ENCODE measurements at places on chromosomes 7 and 10.

DNA sequence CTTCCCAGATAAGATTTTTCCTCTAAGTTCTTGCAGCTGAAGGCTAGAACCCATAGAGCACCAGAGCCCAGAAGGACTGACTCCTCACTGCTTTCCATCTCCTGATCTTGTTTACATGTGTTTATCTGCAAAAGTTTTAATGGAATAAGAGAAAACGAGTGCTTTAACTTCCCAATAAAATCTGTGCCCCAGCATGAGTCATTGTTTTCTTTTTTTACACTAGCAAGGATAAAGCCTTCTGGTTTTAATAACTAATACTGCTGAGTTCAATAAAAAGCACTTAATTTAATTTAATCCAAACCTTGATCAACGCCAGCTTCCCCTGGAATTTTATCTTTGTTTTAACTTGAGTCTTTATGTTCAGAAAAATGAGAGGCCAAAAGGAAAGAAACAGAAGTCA lies 227.6 kb downstream of the HPSE2 start:
- DNase-seq = no peak

GRCh38 chr7:75604408-75604807 lies 112.3 kb downstream of the SPDYE5 start:
- no peak for DNase-seq

- no peak for DNase-seq
Observed at GRCh38 chr10:123891144-123892071, at the start of gene CPXM2. Gene CPXM2 (minus strand): TSS chr10:123891807. CDS start chr10:123891659, 148 bp downstream.

DNA sequence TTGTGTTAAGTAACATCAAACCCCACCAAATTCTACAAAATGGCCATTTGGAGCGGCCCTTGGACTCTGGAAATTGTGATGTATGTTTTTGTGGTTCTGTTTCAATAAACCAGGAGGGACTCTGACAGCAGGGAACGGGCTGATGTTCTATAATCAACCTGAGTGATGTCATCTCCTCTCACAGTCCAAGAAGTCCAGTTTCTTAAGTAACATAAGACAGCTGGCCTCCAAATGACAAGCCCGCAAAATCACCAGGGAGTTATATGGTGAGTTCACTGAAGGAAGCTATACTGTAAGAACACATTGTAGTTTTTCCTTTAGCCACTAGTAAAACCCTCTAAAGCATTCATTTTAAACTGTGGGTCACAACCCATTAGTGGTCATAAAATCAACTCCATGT lies 34.0 kb downstream of the GOT1 start:
- no peak for DNase-seq
